OCI-LY7 (cell line): ENCODE measurements at places on chromosomes 2 and 18. TPM values are rescaled to one million over a fixed set of nuclear protein-coding genes. Genes with fewer than 3 reads are reported as not detected.

The TMEM17 gene
- total RNA-seq, result not detected in 2 replicates

DNA sequence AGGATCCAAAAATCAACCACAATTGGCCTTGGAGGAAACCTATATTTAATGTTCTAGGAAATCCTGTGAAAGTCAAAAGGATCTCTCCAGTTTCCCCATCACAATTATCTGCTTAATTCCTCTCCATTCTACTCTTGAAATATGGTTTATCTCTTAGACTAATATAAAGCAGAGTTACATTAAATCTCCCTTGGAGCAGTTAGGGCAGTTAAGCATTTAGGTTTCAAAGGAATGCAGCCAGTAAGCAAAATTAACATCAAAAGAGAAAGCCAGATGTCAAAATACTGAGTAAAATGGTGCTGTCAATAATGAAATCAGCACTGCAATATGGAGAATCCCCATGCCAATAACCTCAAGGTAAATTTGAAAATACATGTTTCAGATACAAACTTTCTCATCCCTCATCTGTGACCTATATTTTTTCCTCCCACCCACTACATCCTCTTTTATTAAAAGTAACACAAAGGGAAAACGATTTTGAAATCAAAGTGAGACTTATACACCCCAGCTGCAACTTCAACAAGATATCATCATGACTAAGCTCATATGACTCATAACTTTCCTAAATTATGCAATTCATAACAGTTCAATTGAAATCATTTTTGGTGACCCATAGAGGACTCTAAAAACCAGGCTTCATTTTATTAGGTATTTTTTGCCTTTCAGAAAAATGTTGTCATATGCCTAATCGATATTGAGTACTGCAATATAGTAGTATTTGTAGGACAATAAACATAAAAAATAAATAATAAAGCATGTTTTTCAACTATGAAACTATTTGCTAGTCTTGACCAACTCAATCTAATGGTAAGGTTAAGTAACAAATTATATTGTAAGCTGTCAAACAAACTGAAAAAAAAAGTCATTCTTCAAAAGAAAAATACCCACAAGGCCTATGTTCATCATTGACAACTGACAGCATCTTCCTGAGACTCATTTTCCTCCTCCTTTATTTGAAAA, 3.1 kb downstream of the ADAM17 start:
- DNase-seq, result no peak

The DES gene
- not detected in 2 replicates for total RNA-seq

- no peak for DNase-seq
Observed at GRCh38 chr18:75492852-75493251, 65.3 kb upstream of the SMIM21 start.

DNA sequence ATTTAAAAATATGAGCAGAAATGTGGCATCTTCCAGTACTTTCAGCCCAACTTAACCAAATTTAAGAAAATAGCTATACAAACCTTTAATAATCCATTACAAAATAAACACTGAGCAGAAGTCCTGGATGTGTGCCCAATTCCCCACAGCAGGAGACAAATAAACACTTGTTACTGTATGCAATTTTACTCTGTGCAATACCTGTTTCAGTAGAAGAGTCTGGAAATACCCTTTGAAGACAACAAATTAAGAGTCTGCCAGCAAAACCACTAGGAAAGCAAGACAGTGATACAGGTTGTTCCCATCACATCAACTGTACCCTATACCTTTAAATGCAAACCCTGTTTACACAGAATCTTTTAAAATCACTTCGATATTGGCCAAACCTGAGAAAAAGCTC, 41.4 kb upstream of the RNU4ATAC start:
- no peak for DNase-seq

DNA sequence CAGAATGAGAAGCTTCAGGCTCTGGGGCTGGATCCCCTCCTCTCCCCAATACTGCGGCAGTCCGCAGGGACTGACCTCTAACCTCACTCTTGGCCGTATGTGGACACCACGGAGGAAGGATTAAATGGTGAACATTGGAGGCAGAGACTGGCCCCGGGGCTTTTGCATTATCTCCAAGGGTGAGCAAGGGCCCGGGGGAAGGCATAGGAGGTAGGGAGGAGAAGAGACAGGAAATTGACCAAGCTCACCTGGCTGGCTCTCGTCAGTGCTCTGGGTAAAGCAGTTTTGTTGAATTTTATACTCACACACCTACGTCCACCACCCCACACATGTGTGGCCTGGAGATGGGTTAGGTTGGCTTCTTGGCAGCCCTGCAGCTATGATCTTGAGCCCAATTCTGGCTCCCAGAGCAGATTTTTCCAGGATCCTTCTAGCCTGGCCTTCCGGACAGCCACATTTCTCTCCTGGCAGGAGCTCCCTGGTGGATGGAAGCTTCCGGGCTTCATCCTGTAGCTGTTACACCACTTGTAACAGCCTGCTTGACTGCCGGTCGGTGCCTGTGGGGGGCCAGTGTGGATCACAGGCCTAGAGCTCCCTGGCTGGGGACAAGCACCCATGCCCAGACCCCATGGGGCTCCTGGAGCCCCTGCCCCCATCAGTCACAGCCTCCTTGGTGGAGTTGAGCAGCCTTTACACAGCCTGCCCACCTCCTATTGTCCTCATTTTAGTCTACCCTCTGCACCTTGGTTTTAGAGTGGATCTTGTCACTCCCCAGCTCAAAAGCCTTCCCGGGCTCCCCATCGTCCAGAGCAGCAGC, 7.6 kb downstream of the ITM2C start:
- no peak for DNase-seq
